GM23248 (cell line): ENCODE measurements at places on chromosomes 12 and 14.

DNA sequence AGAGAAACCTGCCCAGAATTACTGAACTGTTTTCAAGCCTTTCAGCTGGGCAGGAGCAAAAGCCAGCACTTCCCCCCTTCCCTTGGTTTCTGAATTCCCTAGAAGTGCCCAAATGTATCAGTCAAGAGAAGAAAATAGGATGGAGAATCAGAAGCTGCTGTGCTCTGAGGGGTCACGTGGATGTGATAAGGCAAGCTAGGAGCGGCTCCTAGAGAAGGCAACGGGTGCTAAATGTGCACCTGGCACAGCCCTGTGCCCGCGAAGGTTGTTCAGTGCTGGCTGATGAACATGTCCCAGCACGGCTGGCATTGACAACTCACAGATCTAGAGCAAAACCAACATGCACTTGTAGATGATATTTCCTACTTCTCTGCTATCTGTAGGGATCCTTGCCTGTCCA, 8.3 kb downstream of the EMG1 start:
- DNase-seq, result no peak

DNA sequence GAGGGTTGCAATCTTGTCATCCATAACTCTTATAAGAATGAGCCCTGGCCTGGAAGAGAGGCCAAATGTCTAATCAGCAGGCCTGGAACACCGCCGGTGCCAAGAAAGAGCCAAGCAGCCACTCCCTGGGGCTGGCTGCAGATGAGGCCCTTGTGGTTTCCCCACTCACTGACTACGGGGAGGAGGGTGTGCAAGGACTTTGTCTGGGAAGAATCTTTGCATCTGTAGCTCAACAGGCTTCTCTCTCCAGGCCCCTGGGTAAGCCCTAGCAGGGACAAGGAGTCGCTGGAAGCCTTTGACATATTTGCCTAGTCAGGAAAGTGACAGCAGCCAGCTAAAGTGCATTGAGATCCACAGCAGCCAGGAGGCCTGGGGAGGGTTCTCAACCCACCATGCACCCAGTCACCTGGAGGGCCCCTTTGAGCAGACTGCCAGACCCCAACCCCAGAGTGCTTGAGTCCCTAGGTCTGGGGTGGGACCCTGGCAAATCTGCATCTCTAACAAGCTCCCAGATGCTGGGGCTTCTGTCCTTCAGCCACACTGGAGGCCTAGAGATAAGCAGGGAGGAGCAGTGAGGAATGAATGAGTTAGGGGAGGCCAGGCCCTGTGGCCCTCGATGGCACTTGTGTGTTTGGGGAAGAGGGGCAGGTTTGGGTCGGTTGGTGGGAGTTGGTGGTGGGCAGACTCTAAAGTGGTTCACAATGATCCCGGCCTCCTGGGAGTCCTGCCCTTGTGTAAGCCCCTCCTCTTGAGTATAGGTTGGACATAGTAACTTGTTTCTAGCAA, 13.9 kb upstream of the LRTM2 start:
- peak; percentile 71 for DNase-seq

DNA sequence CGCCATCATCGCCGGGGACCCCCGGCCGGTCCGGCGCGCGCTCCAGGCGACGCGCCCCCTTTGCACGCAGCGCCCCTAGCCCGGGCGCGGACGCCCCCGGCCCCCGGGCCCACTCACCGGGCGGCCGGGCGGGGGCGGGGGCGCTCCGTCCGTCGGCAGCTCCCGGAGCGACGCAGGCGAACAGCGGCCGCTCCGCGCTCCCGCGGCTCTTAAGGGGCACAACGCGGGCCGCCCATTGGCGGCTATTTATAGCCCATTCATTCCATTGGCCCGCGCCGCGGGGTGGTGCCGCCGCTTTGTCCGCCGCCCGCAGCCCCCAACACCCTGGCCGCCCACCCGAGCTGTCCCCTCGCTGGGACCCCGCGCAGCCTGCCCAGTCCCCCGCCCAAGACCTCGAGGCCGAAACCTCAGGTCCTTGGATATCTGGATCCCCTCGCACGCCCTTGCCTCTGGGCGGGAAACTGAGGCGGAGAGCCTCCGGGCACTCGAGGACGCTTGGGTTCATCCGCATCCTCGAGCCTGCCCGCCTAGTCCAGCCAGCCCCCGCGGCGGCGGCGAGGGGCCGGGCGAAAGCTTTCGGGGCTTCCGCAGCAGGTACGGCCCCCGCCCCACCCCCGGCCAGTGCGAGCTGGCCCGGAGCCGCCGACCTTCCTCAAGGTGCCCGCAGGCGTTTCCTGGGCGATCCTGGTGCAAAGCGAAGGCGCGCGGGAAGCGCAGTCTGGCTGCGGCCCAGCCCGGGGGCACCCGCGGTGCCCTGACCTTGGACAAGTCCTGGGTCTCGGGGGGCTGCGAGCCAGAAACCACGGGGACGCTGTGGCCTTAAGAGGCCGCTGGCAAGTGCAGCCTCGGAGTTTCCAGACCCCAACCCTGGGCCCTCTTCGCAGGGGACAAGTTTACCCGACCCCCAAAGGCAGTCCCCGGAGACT, at the start of gene CKB:
Gene CKB, minus strand, starts transcription at position 182 of the 926 bp plus-strand sequence. CDS start 337 bp downstream, outside the sequence.
- DNase-seq, result peak; percentile 82

DNA sequence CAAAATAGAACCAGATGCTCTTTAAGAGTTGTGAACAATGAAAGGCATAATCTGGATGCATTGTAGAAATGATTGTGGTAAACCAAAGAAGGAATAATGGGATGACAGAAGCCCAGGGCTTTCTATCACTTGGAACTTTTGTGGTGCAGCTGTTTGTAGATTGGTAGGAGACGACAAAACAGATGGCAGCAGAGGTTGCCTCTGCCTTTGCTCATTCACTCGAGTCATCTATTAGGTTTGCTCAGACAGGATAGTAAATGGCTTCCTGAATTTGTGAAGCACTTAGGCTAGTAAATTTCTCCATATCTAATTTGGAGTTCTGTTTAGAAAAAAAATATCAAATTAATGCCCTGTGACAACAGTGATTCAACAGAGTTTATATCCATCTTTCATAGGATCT, 78.4 kb downstream of the FGD4 start:
- no peak for DNase-seq

GRCh38 chr12:121364683-121365121, 12.5 kb upstream of the ANAPC5 start:
- DNase-seq, result peak; percentile 52

- DNase-seq, result no peak
Observed at GRCh38 chr14:74985028-74985310, 17.8 kb upstream of the EIF2B2 start.

GRCh38 chr12:124044809-124045321, 71.8 kb downstream of the ZNF664 start:
- DNase-seq, result no peak

GRCh38 chr14:68820999-68821683, 28.3 kb upstream of the ZFP36L1 start:
- DNase-seq, result no peak

DNA sequence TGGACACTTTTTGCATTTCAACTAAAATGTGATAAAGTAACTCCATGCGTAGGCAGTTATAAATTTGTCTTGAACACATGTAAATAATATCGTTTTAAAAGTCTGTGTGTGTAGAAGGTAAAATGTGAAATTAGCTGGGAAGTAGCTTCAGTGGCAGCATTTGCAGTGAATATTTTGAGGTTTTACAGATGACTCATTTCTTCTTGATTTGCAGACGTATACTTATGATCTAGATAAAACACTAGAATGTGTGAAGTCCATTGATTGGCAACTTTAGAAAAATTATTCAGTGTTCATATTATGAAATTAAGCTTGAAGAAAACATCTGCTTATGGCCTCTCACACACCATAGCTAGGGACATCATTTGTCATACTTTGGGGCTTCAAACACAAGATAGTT, 788.6 kb upstream of the NOVA1 start:
- no peak for DNase-seq

DNA sequence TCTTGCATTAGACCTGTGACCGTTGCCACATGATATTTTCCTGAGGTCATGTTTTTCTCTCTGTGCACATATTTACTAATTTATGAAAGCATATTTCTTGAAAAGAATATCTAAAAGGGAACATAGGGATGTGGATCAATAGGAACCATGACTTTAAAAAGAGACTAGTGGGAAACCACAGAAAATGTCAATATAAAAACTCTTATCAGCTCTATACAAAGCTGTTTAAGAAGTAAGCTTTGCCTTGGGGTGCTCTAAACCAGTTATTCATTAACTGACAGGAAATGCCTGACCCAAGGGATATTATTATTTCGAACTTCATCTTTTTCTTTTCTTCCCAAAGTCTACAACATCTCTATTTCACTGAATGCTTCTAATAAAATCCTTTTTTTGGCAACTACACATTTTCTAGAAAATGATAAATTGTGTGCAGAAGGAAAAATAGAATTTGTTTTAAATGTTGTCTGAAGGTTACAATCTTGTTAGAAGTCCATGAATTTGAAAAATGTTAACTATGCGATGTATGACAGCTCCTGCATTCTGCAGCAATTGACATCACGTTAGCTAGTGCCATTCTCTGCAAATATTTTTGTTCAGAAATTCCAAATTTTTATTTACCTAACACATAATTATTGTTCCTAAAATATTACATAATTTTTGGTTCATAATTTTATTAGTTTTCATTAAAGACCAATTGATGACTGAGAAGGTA, 345.0 kb downstream of the SLC16A7 start:
- no peak for DNase-seq

- DNase-seq, result no peak
Observed at GRCh38 chr12:125882141-125882540, 816.9 kb downstream of the AACS start.

DNA sequence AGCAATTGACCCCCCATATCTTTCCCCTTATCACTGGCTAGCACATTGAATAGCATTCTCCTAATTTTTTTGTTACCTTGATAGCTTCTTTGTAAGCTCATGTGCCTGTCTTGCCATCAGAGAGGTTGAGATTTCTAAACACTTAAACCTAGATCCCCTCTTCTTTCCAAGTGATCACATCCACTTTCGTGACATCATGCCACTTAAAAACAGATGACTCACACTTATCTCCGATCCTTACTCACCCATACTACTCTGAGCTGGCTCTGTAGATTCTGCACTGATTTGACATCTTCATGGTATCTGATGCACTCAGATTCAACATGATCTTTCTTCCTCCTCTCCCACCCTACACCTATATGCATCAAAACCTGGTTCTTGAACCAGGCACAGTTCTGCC, 10.5 kb downstream of the GPR137C start:
- peak; percentile 84 for DNase-seq

DNA sequence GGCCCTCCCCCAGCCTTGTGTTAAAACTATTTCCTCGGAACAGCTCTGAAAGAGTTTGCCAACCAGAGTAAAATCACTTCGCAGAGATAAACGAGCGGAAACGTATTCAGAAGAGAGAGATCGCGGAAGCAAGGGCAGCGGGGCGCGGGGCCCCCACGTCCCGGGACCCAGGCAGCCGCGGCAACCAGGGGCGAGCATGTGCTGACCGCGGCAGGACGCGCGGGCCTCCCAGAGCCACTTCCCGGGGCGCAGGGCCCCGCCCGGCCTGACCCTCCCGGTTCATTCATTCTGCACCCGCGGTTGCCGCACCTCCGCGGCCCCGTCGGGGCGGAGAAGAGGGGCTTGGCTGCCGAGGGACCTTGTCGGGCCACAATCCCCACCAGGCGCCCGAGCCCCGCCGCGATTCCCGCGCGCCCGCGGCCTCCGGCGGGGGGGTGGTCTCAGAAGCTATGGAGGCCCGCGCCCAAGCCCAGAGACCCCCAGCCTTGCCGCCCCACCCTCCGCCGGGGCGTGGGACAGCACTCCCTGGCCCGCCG, 598 bp downstream of the UBE2N start:
- DNase-seq, result peak; percentile 69

GRCh38 chr12:20345866-20346265, 22.5 kb upstream of the PDE3A start:
- DNase-seq, result no peak

- DNase-seq, result peak; percentile 30
Observed at GRCh38 chr12:90124289-90124688, 415.7 kb upstream of the ATP2B1 start.

DNA sequence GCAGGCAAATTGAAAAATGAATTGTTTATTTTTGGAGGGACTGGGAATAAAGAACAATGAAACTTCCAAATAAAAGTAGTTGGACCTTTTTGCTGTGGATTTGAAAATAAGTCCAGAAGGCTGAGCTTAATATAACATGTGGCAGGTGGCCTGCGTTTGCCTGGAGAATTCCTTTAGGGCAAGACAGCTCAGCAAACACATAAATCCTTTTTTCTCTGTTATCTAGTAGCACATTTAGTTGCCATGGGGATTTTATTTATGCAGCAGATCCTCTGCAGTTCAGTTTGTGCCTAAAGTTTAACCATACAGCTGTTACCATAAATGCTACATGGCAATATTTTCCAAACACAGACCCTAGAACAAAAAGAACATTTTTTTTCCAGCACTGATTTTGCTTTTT, 180.0 kb downstream of the NPAS3 start:
- no peak for DNase-seq

- DNase-seq, result no peak
Observed at GRCh38 chr14:99564926-99565259, 39.1 kb downstream of the CCDC85C start.

DNA sequence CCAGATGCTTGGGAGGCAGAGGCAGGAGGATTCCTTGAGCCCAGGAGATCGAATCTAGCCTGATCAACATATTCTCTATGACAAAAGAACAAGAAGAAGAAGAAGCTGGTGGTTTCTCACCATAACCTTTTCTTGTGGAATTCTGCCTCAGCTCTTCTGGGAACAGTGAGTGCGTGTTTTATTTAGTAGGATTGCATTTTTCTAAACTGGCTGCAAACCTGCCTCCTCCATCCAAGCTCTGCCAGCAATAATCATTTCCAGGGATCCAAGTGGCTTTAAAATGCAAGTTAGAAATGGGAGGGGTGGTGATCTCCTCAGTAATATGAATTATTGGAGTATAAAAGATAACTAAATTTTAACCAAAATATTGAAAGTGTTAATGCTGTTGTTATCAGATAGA, 46.1 kb upstream of the MMP17 start:
- DNase-seq, result peak; percentile 22

- DNase-seq, result no peak
Observed at GRCh38 chr12:18375583-18375982, 114.3 kb downstream of the PIK3C2G start.

DNA sequence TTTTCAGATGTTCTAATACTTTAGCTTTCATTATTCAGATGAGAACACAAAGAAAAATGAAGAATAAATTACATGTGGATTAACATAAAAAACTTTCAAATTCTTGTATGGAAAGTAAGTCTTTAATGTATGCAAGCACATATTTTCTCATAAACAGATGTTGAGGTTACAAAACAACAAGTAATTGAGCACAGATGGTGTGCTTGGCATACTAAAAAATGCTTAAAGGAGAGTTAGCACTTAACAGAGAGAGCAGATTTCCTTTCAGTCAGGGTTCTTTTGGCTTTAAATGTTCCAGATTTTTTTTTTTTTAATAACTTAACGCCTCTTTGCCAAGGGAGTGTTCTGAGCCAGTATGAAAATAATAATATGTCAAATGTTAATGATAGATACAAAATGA, 96.0 kb downstream of the RASSF9 start:
- peak; percentile 32 for DNase-seq

DNA sequence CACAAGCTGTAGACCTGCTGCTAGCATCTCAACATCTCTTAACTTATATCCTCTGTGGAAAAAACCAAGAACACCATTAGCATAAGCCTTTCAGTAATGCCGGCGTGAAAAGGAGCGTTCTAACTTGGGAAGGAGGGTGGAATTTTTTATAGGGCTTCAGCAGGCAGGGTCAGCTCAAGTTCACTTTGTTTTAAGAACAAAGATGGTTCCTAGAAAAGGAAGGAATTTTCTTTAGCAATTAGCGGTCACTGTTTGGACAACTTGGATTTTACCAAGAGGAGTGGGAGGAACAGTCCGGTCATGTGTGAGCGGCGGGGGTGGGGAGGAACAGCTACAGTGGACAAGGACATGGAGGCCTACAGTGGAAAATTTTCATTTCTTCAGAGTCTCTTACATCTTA, 35.9 kb downstream of the BBS10 start:
- DNase-seq, result no peak
